Breast epithelium (tissue), 4 donors: ENCODE measurements at places on chromosomes 3 and 15. TPM values are rescaled to one million over a fixed set of nuclear protein-coding genes. Genes with fewer than 3 reads are reported as not detected.

SLC28A2 gene
- total RNA-seq = not detected

TMEM45A gene
- 20.9 TPM for total RNA-seq

DHX30 gene
- 46.4 TPM for total RNA-seq

ITIH3 gene
- 0.88 TPM for total RNA-seq

CTDSPL gene
- total RNA-seq = 80.8 TPM

TFDP2 gene
- total RNA-seq = 59.3 TPM

SCAANT1 gene
- not detected for total RNA-seq

CSPG4 gene
- total RNA-seq = 6.3 TPM

CASR gene
- total RNA-seq = not detected

ARRDC4 gene
- 20.0 TPM for total RNA-seq

MKRN2 gene
- total RNA-seq = 37.3 TPM

- no peak for DNase-seq
These were observed 51.5 kb downstream of the PLCL2 start for GRCh38 chr3:16936233-16936632.

DNA sequence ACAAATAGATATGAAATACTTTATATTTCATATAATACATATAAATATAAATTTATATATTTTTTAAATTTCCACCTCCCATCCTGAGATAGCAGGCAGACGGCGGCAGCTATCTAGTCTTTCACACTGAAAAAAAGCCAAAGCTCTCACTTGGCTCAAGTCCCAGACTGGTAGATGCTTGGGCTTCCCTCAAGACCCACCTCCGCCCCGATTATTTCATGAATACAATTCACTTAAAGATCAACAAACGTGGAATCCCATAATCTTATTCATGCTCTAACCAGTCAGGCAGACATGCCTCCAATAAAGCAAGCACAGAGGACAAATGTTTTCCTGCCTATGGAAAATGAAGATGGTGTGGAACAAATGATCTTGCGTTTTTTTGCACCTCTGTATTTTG is 275.9 kb upstream of the NR2F2 start:
- no peak for DNase-seq

DNA sequence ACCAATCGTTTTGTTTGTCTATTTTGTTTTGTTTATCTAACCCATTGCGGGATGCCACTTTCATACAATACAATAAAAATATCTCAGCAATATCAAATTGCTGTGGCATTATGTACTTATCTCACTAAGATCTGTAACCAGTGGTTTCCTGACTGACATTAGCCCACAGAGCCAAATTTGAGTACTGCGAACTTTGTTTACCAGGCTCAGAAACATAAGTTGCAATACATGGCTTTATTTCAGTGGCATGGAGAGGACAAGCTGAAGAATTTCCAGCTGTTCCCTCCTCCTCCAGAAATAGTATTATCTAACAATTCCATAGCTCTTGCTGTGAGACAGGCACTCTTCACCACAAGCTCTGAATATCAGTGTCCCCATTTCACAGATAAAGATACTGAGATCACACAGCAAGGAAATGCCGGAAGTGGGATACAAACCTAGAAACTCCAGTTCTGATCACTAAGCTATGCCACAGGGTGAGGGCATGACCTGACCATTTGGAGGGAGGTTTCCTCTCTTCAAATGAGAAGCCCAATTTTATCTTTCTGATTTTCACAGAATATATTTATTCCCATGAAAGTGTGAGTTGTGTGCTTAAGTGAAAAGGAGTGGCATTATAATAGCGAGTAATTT is 469.9 kb upstream of the CBLB start:
- DNase-seq = no peak

DNA sequence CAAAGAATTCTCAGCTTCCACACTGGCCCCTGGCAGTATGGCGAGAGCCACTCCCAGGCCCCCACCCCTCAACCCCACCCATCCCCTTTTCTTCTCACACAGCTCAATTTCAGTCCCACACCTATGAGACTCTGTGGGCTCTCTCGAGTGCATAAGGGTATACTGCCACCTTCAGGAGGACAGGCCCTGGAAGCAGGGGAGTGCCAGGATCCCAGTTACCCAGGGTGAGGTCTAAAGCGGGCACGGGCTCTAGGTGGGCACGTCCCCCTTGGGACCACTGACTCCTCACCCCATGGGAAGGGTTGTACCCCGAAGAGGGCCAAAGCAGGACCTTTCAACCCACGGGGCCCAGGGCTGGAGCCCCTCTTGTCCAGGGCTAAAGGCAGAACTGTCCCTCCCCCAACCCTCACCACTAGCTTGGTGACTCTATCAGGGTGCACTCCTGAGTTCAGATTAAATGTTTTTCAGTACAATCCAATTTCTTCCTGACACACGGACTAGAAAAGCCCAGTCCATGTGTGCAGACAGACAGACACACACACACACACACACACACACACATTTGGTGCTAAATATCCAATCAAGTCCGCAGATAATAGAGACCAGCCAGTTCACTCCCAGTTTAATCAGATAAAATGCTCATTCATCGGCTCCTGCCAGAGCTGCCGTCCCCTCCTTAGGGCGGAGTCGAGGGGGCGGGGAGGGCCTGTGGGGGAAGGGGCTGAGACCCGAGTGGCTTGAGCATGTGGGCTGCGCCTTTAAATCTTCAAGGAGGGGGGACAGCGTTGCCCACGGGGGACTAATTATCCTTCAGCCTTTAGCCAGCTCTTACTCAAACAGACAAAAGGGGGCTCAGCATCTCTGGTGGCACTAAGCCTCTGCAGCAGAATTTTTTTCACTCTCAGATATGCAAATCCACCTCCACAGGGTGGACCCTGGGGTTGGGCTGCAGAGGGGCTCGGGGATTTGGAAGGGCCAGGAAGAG is 59.3 kb downstream of the CYP11A1 start:
- DNase-seq = no peak

GRCh38 chr15:101448336-101448735 is 41.2 kb downstream of the PCSK6 start:
- no peak for DNase-seq

DNA sequence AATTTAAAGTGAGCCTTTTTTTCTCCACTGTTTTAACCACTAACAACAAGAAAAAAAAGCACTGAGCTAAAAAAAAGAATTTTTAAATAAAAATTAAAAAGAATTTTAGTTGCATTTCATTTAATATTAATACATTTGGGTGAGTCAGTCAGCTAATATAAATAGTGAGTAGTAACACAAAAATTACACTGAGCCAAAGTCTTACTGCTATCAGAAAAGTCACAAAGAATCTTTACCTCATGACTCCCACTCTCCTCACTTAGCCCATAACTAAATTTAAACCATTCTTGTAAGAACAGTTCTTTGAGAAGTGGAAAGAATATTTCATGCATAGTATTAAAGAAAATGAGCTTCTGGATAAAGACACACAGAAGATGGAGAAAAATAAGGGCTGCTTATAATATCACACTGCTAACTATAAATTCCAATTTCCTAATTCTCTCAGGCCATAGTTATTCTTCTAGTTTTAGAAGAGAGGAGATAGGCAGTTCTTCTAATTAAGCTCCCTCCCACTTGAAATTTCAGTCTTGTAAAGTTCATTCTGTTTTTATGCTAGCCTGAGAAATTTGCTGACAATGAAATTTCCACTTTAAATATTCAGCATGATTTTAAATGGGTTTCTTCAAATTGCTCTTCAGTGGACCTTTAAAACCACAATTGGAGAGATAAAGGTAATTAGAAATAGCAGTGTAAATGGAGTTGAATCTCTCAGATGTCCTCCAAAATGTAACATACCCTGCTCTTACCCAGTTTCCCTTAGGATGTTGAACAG is 17.6 kb downstream of the SHQ1 start:
- DNase-seq = no peak

GRCh38 chr15:45831787-45832186 is 197.0 kb downstream of the SQOR start:
- no peak for DNase-seq

- no peak for DNase-seq
These were observed 37.9 kb downstream of the RPLP1 start for GRCh38 chr15:69490356-69491037.

GRCh38 chr3:15630646-15631350 is 29.3 kb downstream of the BTD start:
- no peak for DNase-seq

- DNase-seq = no peak
These were observed 18.2 kb upstream of the PLCL2 start for GRCh38 chr3:16866571-16866970.

DNA sequence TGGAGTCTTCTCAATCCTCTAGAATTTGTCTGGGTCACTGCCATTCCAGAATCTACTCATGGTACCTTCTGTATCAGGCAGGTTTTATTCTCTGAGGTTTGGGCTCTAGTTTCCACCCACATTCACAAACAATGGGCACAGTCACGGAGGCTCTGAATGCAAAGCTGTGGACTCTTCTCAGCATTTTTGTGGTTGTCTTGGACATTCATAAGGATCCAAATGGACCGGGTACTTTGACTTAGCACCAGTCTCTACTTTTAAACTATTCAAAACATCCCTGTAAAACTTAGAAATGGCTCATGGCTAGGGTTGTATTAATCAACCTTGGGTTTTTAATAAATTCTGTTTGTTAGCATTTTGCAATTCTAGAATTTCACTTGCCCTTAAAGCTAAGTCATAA is 277.9 kb upstream of the THBS1 start:
- no peak for DNase-seq

GRCh38 chr3:163863146-163863545 is 1215.2 kb downstream of the SI start:
- DNase-seq = no peak

DNA sequence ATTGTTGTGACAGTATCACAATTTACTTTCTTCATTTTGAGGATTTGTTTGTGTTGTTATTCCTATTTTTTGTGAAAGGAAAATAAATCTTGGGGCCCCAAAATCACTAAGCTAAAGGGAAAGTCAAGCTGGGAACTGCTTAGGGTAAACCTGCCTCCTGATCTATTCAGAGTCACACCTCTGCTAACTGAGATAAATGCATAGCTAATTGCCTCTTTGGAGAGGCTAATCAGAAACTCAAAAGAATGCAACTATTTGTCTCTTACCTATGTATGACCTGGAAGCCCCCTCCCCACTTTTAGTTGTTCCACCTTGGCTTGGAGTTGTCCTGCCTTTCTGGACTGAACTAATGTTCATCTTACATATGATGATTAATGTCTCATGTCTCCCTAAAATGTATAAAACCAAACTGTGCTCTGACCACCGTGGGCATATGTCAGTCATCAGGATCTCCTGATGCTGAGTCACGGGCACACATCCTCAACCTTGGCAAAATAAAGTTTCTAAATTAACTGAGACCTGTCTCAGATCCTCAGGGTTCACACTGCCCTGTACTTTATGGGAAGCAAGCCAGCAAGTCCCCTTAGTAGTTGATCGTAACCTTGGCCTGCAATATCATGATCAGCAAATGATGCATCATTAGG is 523.2 kb upstream of the GOLIM4 start:
- no peak for DNase-seq

GRCh38 chr3:197257711-197258110 is 40.7 kb downstream of the DLG1 start:
- no peak for DNase-seq

DNA sequence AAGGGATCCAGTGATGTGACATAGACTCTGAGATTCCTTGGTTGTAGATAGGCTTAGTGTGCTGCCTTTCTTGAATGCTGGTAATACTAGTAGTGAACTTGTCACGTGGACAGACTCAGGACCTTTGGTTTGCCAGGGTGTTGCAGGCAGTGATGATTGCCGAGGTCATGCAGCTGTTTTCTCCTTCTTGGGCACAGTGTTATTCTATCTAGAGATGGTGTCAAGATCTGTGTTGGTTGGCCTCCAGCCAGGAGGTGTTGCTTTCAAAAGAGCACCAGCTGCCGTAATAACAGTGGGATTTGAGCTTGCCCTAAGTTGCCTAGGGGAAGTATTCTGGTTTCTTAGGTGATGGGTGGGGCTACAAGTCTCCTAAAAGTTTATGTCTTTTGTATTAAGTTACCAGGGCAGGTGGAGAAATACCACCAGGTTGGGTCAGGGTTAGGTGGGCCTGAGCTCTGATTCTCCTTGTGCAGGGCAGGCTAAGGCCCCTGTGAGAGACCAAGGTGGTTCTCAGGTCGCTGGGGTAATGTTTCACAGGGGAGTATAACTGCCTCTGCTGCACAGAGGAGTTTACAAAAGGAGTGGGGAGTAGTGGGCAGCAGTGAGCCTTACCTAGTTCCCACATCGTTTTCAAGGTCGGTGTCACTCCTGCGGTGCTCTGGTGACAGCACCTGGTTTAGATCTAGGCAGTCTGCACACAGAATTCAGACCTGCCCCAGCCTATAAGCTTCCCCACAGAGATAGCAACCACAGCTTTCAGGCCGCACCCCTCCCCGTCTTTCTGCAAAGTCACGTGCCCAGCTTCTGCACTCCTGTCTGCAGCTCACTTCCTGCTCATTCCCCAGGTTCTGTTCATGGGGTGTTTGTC is 350.3 kb downstream of the DOCK3 start:
- peak; percentile 28 for DNase-seq

DNA sequence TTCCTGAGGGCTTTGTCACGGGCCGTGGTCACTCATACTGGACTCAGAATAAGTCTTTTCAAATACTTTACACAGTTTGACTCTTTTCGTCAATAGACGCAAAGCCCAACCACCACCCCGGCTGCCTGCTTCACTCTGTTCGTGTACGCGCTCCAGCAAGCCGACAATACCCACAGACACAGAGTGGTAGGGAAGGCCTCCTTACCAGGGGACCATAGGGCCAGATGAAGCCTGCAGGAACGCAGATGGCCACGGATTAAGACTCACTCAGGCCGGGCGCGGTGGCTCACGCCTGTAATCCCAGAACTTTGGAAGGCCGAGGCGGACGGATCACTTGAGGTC is 29.7 kb downstream of the EFCAB12 start:
- DNase-seq = no peak

DNA sequence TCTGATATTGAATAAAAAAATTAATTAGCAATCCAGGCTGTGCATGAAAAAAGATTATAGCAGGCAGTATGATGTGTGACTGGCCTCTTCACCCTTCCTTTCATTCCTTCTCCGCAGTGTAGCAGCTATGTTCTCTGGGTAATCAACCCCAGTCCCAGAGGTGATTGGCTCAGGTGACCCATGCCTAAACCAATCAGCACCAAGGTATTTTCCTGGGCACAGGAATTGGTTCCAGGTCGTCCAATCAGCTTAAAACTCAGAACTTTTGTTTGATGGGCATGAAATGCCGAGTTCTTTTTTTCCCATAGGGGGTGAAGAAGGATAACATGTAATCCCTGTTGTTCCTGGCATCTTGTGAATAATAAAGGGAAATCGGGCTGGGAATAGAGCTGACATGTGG is 5.8 kb upstream of the BNC1 start:
- no peak for DNase-seq

DNA sequence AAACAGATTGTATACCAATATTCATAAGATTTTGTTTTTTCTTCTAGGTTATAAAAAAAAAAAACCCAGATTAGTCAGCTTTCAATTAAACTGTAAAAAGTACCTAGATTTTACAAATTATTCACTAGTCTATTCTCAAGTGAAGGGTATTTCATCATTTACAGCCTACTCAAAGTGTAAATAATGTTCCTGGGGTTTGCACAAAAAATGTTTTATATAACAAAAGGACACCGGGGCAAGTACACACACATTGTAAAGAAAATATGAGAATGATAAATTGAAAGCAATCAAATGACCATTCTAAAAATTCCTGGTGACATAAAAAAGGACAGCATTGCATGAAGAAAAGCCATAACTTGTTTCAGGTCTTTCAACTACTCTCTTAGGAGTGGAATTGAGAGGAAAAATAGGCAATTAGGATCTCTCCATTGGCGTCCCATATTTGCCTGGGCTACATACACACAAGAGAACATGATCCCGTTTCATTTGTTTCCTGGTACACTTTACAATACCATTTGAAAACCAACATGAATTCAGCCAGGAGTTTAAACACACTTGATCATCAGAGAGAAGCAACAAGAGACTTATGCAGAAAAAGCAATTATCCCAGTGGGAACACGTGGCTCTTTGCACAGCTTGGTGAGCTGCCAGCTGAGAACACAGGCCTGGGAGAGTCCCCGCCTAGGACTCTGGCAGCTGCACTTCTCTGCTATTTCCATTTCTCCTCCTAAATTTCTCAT is 1039.2 kb downstream of the ROBO1 start:
- no peak for DNase-seq
